NCI-H1092 (cell line): ENCODE measurements at places on chromosomes 13 and 19.
A peak's percentile ranks its signal among the peaks of the same experiment; 100 is the strongest.

- DNase-seq, result no peak
Measured at GRCh38 chr19:1407528-1408299, at the start of gene DAZAP1. Gene DAZAP1 (plus strand): TSS chr19:1407586. CDS start chr19:1407774, 188 bp downstream.

GRCh38 chr19:11798391-11799330, at the start of gene ZNF491:
Gene ZNF491 (plus strand): TSS chr19:11798523. CDS start chr19:11805954, 7,431 bp downstream.
- peak; percentile 90 for DNase-seq

DNA sequence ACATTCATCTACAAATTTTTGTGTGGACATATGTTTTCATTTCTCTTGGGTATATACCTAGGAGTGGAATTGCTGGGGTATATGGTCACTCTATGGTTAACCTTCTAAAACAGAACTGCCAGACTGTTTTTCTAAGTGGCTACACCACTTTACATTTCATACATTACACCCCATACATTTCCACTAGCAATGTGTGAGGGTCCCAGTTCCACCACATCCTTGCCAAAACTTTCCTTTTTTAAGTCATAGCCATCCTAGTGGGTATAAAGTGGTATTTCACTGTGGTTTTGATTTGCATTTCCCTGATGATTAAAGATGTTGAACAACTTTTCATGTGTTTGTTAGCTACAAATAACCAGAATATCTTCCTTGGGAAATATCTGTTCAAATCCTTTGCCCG, 336.1 kb downstream of the SHISA2 start:
- DNase-seq, result no peak

GRCh38 chr19:3669947-3670795, 30.1 kb downstream of the PIP5K1C start:
- DNase-seq, result no peak

- no peak for DNase-seq
Measured at GRCh38 chr13:47976325-47976724, 24.7 kb downstream of the SUCLA2 start.

- DNase-seq, result no peak
Measured at GRCh38 chr19:49491030-49491803, 3.8 kb downstream of the RPL13A start.

DNA sequence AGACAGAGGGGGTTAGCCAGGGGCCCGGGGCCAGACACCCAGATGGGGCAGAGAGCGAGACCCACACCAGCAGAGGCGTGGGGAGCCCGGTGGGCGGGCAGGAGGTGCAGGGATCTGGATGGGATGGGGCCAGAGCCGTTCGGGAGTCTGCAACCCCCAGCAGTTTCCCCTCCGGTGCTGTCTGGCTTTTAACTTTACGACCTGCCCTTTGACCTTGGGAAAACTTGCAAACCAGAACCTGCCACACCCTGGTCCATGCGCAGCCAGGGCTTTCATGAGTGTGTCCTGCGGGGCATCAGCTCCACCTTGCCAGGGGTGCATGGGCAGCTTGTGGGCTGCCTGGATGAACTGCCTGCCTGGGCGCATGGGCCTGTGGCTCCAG, 9.8 kb downstream of the JOSD2 start:
- no peak for DNase-seq

DNA sequence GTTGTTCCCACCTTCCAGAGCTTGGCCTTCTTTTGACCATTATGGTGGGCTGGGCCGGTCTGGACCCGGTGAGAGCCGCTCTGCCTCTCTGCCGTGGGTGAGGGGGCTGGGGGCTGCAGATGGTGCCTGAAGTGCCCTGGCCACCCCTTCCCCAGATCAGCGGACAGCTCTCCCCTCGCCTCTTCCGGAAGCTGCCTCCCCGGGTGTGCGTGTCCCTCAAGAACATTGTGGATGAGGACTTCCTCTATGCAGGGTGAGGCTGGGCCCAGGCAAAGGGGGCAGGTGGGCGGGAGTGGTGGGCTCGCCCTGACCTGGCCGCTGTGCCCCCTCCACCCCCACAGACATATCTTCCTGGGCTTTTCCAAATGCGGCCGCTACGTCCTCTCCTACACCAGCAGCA, 1.9 kb downstream of the DCAF15 start:
- DNase-seq, result no peak

DNA sequence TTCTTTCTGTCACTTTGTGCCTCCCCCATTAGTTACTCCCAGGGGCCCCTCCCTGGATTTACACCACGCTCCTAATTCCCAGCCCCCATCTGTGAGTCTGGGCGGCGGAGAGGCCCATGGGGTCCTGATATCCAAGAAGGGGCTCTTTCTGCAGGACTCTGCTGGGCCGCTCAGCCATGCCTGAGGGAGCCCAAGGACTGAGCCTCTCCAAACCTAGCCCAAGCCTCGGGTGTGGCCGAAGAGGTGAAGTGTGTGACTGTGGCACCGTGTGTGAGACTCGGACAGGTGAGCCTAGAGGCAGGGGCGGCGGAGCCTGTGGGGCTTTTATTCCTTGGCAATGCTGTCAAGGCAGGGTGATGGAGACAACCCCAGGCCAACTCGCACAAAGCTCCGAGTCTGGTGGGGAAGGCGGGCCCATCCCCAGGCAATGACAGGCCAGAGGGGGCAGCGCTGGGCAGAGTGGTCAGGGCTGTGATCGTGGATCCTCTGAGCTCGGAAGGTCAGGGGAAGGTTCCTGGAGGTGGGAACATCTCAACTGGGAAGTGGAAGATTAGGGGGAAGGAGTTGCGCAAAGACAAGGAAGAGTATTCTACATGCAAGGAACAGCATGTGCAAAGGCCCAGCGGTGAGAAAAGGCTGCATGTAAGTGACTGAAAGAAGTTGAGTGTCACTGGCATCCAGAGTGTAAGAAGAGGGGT, 1.6 kb downstream of the PLEKHG2 start:
- no peak for DNase-seq

DNA sequence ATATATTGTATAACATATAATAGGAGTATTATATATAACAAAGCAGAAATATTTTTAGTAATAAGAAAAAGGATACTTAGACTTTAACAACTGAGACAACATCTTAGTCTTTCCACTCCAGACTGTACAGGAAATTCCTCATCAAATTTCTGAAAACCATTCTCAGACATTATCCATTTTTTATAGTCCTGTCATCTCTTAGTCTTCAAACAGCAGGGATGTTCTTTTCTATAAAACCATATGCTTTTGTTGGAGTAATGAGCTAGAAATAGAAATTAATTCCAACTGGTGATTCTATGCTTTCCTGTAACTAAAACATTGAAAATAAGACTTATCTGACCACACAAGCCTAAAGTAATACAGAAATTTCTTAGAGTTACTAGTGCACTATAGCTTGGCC, 82.2 kb upstream of the CSNK1A1L start:
- DNase-seq, result no peak

- no peak for DNase-seq
Measured at GRCh38 chr13:73903561-73903960, 230.6 kb downstream of the KLF12 start.

DNA sequence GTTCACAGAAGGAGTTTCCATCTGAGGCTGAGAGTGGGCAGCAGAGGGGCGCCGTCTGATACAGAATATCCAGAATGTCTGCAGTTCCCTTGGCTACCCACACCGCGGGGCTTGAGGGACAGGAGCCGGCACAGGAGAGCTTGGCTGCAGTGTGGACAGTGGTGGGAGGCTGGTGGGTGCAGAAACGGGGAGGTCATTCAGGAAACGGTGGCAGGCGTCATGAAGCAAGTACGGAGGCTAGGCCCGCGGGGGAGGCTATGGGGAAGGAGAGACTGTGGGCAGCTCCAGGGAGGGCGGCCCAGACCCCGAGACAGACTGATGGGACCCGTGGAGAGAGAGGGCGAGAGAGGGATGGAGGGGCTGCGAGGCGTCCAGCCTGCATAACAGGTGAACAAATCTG, 55.2 kb upstream of the UQCRFS1 start:
- DNase-seq, result no peak

- no peak for DNase-seq
Measured at GRCh38 chr19:8910775-8911414, 78.7 kb downstream of the MBD3L1 start.

DNA sequence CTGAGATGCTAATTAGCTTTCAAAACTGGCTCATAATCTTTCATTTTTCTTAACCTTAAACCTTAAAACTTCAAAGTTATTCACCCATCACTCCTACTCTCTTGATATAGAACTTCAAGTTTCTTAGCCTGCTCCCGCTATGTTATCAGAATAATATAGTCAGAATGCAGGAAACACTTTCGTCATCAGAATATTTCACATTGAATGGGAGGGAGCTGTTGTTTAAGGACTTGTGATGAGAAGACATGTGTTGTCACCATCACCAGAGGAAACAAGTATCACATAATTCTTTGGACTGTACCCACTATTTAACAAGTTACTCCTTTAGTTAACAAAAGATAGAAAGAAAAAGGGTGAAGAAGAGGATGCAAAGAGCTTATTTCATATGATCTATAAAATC, 65.0 kb upstream of the FNDC3A start:
- DNase-seq, result no peak

DNA sequence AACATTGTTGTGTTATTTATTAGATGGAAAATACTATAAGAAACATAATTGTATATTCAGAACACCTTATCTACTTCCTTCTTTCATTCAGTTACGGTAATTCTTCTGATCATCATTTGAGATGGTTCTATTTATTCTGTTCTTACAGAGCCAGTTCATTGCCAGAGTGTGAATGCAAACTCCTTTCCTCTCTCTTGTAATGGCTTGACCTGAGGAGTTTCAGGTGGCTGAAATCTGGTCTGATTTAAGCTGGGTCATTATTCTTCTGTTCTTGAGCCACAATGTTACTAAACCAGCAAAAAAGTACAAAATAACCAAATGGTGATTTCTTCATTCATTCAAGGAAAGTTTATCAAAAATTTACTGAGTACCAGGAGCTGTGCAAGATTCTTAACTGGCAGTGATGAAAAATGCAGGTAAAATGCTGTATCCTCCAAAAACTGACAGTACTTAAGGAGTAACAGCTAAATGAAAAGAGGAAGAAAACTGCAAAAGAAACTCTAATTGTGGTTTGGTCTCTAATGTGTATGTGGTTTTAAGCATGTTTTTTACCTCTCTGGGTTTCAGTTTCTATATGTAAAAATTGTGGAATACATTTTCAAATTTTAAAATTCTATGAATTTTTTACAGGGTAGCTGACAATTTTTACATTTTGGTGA, 182.4 kb upstream of the UFM1 start:
- DNase-seq, result no peak

DNA sequence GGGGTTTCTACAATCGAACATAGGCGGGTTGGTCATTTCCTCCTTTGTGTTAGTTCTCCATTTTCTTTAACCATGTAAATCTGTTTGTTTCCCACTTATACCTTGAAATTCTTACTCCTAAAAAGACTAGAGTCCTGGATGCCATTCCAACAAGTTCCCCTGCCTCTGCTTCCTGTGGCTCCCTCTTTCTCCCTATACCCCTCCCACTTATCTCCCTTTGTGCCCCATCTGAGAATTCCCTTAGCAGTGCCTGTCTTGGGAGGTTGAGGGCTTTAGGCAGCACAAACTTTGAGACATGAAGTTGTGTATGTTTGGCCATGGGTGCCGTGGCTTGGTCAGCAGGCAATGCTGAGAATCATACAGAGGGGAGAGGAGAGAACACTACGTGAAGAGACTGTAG, 176.4 kb downstream of the RGCC start:
- no peak for DNase-seq

GRCh38 chr19:45409557-45409920, 3.1 kb downstream of the POLR1G start:
- no peak for DNase-seq

GRCh38 chr19:5889288-5889971, 14.2 kb downstream of the NDUFA11 start:
- DNase-seq, result no peak

DNA sequence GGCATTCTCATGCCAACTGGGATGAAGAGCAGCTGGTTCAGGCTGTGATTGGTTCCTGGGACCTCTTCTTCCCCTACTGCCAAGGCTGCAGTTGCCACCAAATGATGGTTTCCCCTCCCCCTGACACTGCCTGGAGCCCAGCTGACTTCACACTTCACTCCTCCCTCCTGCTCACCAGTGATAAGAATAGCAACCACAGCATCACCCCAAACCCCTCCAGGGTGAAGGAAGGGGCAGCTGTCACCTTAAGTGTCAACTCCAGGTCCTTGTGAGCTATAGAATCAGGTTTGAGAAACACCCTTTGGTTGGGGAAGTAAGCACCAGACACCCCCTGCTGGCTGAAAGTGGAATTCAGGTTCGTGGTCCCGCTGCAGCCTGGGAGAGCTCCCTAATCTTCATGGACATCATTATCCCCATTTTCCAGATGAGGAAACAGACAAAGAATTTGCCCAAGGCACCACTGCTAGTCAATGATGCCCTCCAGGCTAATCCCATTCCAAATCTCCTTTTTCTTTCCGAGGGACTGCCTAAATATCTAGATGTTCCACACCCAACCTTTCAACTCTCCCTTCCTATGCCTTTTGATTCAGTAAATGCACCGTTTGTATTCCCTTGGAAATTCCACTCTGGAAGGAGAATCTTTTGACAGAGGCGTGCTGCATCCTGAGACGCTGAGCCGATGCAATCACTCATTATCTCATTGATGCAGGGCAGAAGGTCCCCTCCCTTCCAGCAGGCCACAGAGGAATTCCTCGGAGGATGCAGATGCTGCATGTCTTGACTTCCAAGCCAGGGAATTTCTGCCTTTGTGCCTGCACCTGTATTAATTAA, 50.6 kb upstream of the UQCRFS1 start:
- peak; percentile 35 for DNase-seq

DNA sequence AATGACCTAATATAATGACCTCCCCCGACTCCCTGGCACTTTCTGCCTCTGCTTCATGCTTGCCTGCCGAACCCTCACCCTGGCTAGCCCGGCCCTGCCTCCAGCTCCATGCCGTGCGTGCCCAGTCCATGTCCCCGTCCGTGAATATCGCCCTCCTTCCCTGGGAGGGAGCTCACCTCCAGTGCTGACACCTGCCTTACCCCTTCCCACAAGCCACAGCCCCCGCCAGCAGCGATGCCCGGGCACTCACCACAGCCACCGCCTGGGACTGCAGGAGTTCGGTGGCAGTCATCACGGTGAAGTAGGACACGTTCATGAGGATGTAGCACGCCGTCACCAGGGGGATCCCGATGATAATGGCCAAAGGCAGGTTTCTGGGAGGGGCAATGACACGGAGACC, 10.0 kb downstream of the SLC7A9 start:
- DNase-seq, result no peak

GRCh38 chr19:42693760-42694350, 46.4 kb downstream of the PSG3 start:
- DNase-seq, result peak; percentile 4

DNA sequence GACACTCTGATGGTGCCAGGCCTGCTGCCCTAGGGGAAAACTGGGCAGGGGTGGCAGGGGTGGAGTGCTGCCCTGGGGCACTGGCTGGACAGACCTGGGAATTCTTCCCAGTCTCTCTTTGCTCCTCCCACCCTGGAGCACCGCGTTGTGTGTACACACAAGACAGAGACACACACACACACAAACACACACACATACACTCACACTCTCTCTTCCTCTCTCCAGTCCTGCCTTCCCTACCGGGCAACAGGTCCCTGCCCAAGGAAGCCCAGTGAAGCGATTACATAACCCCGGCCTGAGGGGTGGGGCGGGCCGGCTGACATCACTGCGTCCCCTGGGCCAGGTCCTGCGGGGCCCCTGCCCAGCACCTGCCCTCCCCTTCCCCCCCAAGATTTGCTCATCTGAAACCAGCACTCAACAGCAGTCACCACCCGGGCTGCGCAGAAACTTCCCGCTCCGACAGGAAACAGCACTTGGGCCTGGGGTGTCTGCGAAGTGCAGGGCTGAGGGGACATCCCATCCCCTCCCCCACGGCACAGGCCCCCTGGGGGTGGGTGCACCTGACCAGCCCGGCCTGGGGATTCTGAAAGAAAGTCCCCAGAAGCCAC, 1.2 kb downstream of the MKNK2 start:
- no peak for DNase-seq

- DNase-seq, result no peak
Measured at GRCh38 chr19:50628551-50628950, 11.1 kb downstream of the SYT3 start.
